Liver (tissue), 10 donors: ENCODE measurements at places on chromosomes 12 and 14. TPM values are rescaled to one million over a fixed set of nuclear protein-coding genes. Genes with fewer than 3 reads are reported as not detected.

DNA sequence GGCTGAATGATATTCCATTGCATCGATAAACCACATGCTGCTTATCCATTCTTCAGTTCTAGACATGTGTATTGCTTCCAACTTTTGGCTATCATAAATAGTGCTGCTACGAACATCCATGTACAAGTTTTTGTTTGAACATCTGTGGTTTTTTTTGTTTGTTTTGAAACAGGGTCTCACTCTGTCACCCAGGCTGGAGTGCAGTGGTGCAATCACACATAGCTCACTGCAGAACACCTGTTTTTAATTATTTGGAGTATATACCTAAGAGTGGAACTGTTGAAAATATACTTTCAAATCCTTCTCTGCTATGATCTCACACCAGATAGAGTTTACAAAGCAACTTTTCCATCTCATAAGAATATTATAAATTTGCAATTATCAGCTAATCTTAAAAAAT lies 124.2 kb downstream of the TTC7B start:
- H3K4me1 ChIP-seq = no peaks in the 10 kb centered on the region
- H3K4me3 ChIP-seq = no peak overlapping the region
- no peak for DNase-seq
- peaks cover 4% of the 10 kb centered on the region for H3K36me3 ChIP-seq
- no peaks in the 10 kb centered on the region for H3K27me3 ChIP-seq

DNA sequence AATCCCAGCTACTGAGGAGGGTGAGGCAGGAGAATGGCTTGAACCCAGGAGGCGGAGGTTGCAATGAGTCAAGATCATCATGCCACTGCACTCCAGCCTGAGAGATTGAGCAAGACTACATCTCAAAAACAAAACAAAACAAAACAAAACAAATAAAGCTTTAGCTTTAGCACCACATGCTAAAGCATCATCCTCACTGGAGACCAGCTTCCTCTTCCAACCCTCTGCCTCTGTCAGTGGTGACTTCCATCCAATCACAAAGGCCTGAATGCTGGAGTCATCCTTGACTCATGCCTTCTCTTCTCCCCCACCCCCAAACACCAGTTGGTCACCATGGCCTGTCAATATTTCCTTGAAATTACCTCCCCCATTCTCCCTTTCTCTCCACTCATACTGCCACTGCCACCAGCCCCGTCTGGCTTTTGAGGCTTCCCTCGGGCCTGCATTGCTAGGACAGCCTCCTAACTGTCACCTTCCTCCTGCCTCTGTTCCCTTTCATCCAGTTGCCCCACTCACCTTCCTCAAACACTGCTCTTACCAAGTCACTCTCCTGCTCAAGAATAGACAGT lies 1.4 kb downstream of the ZNF385A start:
- no peaks in the 10 kb centered on the region for H3K27me3 ChIP-seq
- peaks cover 10% of the 10 kb centered on the region for H3K4me1 ChIP-seq
- peak overlapping the region; percentile 16 for H3K27ac ChIP-seq

DNA sequence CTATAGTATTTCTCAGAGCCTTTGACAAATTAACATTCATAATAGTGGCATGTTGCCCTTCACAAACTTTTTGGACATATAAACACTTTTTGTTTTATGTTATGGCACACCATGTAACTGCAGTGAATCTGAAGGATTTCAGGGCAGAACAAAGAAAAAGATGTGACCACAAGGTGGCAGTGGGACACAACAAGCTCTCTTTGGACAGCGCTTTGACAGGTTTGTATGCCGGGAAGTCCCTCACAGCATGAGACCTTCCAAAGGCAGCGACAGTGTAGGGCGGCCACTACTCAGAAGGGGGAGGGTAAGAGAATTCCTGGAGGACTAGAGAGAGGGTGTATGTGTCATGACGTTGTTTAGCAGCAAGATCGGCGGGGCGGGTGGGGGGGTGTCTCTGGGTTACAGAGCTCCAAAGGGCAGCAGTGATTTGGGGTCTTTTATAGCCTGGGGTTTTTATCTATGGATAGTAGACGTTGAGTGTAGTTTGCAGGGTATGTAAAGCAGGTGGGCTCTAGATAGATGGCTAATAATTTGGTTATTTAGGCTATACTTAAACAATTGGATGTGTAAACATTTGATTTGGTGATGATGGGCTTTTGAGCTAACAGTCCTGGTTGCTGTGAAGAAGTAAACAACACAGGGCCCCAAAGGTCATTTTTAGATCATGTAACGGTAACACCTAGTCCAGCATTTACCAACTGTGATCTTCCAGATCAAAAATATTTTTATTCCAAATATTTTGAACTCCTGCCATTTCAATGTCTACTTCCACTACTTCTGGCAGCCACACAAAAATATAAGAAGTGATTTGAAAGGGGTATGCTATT lies 22.9 kb downstream of the ETFBKMT start:
- peak; percentile 64 for DNase-seq
- H3K27me3 ChIP-seq = no peaks in the 10 kb centered on the region
- H3K4me3 ChIP-seq = no peak overlapping the region
- no peaks in the 10 kb centered on the region for H3K4me1 ChIP-seq

- H3K36me3 ChIP-seq = peaks cover 12% of the 10 kb centered on the region
- no peak for DNase-seq
- no peak overlapping the region for H3K4me3 ChIP-seq
- H3K27ac ChIP-seq = no peak overlapping the region
Observed at GRCh38 chr12:94973221-94973620, 30.3 kb downstream of the NDUFA12 start.

GRCh38 chr14:71271166-71271945 lies 364.1 kb downstream of the PCNX1 start:
- no peak for DNase-seq
- no peak overlapping the region for H3K27ac ChIP-seq
- no peaks in the 10 kb centered on the region for H3K36me3 ChIP-seq
- H3K27me3 ChIP-seq = no peaks in the 10 kb centered on the region

- DNase-seq = no peak
- H3K36me3 ChIP-seq = no peaks in the 10 kb centered on the region
- no peak overlapping the region for H3K27ac ChIP-seq
- H3K27me3 ChIP-seq = no peaks in the 10 kb centered on the region
Observed at GRCh38 chr14:100872259-100873095, 31.0 kb downstream of the RTL1 start.

DNA sequence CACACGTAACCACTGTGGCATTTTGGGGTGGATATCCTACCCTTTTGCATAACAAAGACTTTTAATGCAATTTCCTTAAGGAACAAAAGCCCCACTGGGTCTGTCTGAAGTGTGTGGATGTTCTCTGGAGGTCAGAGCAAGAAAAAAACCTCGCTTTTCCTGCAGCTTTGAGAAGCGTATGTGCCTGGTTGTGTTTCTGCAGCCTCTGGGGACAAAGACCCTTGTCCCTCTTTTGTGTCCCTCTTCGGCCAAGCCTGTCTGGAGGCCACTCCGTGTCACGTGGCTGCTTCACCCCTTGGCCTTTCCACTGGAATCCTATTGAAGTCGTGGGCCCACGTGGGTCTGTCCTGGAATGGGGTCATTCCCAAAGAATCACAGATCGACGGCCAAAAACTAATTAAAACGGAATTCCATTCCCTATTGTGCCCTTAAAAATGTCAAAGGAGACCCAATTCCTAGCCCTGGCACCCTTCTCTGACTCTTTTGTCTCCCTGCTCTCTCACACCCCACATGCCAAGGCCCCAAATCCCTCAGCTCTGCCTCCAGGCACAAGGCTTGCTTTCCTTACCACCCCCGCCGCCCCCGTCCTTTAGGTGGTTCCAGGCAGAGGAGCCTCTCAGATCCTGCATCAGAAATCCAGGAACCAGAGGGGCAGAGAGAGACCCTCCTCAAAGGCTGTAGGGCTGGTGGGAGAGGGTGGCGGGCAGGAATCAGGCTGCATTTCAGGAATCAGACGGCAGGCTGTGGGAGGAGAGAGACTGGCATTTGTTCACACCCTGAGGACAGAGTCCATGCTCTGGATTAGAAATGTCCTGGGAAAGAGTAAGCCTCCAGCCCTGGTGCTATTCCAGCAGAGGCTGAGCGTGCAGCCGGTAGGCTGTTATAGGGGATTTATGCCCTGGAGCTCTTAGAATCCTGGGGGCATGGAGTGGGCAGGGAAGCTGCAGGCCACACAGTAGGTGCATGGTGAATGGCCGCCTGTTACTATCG lies 12.6 kb upstream of the CYP46A1 start:
- no peak overlapping the region for H3K4me3 ChIP-seq
- no peak for DNase-seq
- H3K27me3 ChIP-seq = no peaks in the 10 kb centered on the region

DNA sequence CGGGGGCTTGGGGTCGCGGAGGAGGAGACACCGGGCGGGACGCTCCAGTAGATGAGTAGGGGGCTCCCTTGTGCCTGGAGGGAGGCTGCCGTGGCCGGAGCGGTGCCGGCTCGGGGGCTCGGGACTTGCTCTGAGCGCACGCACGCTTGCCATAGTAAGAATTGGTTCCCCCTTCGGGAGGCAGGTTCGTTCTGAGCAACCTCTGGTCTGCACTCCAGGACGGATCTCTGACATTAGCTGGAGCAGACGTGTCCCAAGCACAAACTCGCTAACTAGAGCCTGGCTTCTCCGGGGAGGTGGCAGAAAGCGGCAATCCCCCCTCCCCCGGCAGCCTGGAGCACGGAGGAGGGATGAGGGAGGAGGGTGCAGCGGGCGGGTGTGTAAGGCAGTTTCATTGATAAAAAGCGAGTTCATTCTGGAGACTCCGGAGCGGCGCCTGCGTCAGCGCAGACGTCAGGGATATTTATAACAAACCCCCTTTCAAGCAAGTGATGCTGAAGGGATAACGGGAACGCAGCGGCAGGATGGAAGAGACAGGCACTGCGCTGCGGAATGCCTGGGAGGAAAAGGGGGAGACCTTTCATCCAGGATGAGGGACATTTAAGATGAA lies 630 bp downstream of the FOS start:
- peaks cover 15% of the 10 kb centered on the region for H3K36me3 ChIP-seq
- peak overlapping the region; percentile 96 for H3K27ac ChIP-seq
- H3K27me3 ChIP-seq = no peaks in the 10 kb centered on the region
- peaks cover 25% of the 10 kb centered on the region for H3K4me1 ChIP-seq

- H3K36me3 ChIP-seq = no peaks in the 10 kb centered on the region
- no peak within 1 kb of the TSS for H3K27ac ChIP-seq
- no peaks in the 10 kb centered on the region for H3K27me3 ChIP-seq
- H3K4me3 ChIP-seq = no peak within 1 kb of the TSS
- no peak for DNase-seq
Observed at GRCh38 chr12:14885718-14886221, at the start of gene MGP. Gene MGP (minus strand): TSS chr12:14885854. CDS start chr12:14885791, 63 bp downstream.

GRCh38 chr12:73863546-73863945 lies 674.1 kb upstream of the ATXN7L3B start:
- H3K4me1 ChIP-seq = no peaks in the 10 kb centered on the region
- H3K27ac ChIP-seq = no peak overlapping the region
- no peak for DNase-seq
- no peaks in the 10 kb centered on the region for H3K27me3 ChIP-seq
- no peak overlapping the region for H3K4me3 ChIP-seq

DNA sequence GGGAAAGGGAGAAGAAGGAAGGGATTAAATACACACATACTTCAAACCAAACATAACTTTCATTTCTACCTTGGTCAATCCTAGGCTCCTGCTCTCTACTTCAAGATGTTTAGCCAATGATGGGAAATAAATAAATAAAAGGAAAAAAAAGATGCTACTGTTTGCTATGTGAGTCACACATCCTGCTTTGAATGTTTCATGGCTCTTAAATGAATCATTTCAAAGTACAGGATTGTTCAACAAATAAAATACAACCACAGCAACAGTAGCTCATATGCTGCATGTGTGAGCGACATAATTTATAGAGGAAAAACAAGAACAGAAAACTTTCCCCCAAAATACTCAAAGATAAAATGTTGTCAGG lies 54.3 kb upstream of the NPFF start:
- H3K4me3 ChIP-seq = no peak overlapping the region
- H3K36me3 ChIP-seq = no peaks in the 10 kb centered on the region
- H3K27me3 ChIP-seq = no peaks in the 10 kb centered on the region
- no peak for DNase-seq
- no peak overlapping the region for H3K27ac ChIP-seq
- H3K4me1 ChIP-seq = no peaks in the 10 kb centered on the region

- H3K27ac ChIP-seq = peak overlapping the region; percentile 75
- no peak for DNase-seq
- H3K4me3 ChIP-seq = no peak overlapping the region
- H3K36me3 ChIP-seq = no peaks in the 10 kb centered on the region
Observed at GRCh38 chr12:115078990-115079389, 395.0 kb upstream of the TBX3 start.

- peaks cover 10% of the 10 kb centered on the region for H3K4me1 ChIP-seq
- no peaks in the 10 kb centered on the region for H3K36me3 ChIP-seq
- no peaks in the 10 kb centered on the region for H3K27me3 ChIP-seq
- peak within 1 kb of the TSS; percentile 91 for H3K27ac ChIP-seq
Observed at GRCh38 chr12:64222009-64222765, at the start of gene KICS2. Gene KICS2 (minus strand): TSS chr12:64222296. CDS start chr12:64222237, 59 bp downstream.

DNA sequence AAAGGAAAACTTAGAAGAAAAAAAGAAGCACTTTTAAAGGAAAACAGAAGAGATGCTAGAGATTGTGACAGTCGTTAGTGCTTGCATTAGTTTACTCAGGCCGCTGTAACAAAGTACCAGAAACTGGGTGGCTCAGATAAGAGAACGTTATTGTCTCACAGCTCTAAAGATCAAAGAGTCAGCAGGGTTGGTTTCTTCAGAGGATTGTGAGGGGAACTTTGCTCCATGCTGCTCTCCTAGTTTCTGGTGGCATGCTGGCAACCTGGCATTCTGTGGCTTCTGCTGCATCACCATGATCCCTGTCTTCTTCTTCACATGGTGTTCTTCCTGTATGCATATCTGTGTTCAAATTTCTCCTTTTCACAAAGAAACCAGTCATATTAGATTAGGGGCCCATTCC lies 119.4 kb upstream of the PLEKHA5 start:
- no peak overlapping the region for H3K27ac ChIP-seq
- H3K4me1 ChIP-seq = peaks cover 9% of the 10 kb centered on the region
- no peak for DNase-seq
- H3K27me3 ChIP-seq = no peaks in the 10 kb centered on the region
- no peaks in the 10 kb centered on the region for H3K36me3 ChIP-seq

DNA sequence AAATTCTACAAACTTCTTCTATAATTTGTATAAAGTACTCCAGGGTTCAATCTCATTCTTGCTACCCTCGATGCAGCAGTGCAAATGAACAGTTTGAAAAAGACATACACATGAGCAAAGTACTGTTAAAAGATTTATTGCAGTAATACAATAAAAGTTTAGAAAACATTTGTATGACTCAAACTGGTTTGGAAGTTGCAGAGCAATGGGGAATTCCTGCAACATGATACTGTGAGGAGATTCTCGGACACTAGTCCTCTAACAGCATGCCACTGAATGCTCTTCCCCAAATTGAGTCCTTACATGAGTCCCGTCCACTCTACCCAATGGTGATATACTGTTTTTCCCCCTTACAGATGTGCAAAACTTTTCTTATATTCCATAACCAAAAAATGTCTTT lies 45.4 kb downstream of the ATG14 start:
- H3K27ac ChIP-seq = no peak overlapping the region
- no peak overlapping the region for H3K4me3 ChIP-seq
- H3K27me3 ChIP-seq = no peaks in the 10 kb centered on the region
- H3K36me3 ChIP-seq = peaks cover 16% of the 10 kb centered on the region
- H3K4me1 ChIP-seq = no peaks in the 10 kb centered on the region

GRCh38 chr12:89960607-89961394 lies 252.2 kb upstream of the ATP2B1 start:
- no peak overlapping the region for H3K27ac ChIP-seq
- no peaks in the 10 kb centered on the region for H3K4me1 ChIP-seq

Gene LRFN5
- polyA plus RNA-seq = not detected

Gene CARMIL3
- 0.17 TPM for polyA plus RNA-seq

Gene KRT6A
- polyA plus RNA-seq = not detected

Gene PIANP
- polyA plus RNA-seq = not detected

Gene ACAD10
- 10.7 TPM for polyA plus RNA-seq

Gene ASCL1
- 0.06 TPM for polyA plus RNA-seq

Gene CACNA1C
- 0.44 TPM for polyA plus RNA-seq

Gene FAM216A
- 4.8 TPM for polyA plus RNA-seq

Gene TSHR
- polyA plus RNA-seq = not detected
